ENCODE measurements at places on chromosomes 12 and 14.
A peak's percentile ranks its signal among the peaks of the same experiment; 100 is the strongest.

DNA sequence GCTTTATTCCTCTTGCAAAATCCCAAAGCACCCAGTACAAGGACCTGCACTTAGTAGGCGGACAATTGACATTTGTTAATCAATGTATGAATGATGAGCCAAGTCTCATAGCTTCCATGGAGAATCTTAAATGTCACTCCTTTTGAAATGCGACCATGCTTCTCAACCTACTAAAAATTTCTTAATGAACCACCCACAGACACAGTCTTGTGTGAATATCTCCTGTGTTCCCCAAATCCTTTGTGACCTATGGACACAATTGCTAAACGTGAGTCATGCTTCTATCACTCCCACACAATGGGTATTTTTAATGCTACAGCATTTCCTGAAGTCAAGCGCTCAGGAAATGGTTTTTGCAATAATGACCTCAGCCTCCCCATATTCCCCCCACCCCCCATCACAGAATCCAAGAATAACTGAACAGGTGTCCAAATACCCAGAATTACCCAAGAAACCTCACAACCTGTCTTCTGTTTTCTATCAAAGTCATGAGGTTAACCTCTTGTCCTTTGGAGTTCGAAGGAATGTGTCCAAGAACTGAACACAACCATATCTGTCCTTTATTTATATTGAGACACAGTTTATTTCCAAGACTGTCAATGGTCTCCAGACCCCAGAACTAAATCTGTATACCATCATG lies 163.6 kb upstream of the PLEKHG7 start:
- DNase-seq: peak; percentile 47

DNA sequence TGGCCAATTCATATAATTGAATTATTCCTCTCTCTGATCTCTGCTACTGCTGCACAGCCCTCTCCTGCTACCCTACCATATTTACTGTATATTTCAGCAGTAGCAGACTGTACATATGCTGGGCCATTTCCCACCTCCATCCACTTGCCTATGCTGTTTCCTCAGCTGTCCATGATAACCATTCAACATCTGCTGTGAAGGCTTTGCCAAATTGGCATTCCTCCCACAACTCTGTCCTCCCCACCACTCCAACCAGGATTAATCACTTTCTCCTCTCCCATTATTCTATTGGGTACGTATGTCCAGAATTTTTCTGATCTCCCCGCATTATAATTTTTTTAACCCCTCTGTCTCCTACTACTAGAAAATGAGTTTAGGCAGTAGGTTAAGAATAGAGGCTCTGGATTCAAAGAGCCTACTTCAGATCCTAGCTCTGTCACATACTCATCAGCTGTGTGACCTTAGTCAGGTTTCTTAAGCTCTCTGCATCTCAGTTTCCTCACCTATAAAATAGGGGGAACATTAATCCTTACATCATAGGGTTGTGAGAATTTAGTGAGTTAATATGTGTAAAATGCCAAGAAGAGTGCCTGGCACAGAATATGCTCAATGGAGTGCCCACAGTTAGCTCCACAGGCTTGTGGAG lies 123.3 kb downstream of the KICS2 start:
- DNase-seq: no peak

GRCh38 chr12:104414581-104415341 lies 42.0 kb upstream of the CHST11 start:
- no peak for DNase-seq

GRCh38 chr12:62248873-62249272 lies 11.3 kb upstream of the USP15 start:
- no peak for DNase-seq

DNA sequence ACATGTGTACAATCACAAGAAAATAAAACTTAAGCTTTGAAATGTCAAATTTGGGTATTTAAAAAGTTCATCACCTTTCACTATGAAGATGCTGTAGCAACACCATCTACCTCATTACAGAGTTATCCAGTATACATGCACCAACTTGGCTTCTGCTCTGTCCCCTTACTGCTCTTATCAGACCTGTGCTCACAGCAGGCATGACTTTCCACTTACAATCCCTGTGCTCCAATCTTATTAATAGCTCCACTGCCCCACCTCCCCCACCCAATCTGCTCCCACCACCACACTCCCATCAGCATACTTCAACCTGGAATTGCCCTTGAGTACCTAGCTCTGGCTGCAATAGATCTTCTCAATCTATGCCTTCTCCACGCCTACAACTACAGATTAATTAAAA lies 13.3 kb downstream of the GALC start:
- DNase-seq: no peak

GRCh38 chr12:123118497-123118896 lies 32.4 kb downstream of the PITPNM2 start:
- DNase-seq: no peak

DNA sequence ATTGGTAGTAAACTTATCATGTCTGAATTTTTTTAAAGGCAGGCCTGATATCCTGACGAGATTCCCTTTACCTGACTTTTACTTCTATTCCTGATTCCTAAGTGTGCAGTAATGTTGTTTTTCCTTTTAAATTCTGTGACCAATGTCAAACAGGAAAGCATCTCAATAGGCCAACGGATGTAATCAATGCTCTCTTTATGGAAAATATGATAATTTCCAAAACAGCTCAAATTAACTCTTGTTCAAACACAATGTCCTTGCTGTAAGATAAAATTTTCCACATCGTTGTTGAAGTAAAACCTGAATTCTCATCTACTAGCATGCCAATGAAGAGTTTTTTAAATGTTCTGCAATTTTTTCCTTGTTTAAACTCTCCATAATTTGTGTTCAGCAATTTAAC lies 8.0 kb upstream of the TAS2R31 start:
- no peak for DNase-seq

- no peak for DNase-seq
These were observed 32.6 kb upstream of the SLC38A4 start for GRCh38 chr12:46858368-46858767.

GRCh38 chr14:100073576-100074430 lies 8.6 kb downstream of the EVL start:
- no peak for DNase-seq

DNA sequence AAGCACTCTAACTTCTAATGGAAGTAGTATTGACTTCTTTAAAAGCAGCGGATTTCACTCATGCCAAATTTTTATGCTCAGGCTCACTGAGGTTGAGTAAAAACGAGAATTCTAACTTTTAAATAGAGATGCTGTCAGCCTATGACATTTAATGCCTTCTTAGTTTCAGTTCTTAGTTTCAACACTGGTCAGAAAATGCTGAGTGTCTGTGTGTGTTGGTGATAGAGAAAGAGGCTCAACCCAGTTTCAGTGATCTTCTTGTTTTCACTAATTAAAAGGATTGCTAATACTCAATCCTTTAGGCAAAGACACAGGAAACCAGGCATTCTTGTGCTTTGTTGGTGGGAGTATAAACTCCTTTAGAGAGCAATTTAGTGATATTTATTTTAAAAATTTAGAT lies 31.0 kb downstream of the PEBP1 start:
- DNase-seq: no peak

DNA sequence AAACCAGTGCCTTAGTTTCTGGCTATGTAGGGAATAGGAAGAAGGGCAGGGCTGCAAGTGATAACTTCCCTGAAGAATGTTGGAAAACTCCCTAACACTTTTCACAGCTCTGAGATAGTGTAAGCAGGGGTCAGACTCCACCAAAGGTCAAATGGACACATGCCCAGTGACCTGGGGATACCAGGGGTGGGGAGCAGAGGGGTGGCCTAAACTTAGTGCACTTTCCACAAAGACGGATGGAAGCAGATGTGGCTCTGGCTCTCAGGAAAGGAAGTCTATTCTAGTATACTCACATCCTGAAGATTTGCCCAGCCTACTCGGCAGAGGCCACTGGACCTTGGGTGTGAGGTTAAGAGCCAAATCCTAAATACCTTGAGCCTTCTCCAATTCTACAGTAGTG lies 285.8 kb downstream of the NUAK1 start:
- no peak for DNase-seq

- DNase-seq: no peak
These were observed 421.1 kb downstream of the DPF3 start for GRCh38 chr14:72472845-72473244.

DNA sequence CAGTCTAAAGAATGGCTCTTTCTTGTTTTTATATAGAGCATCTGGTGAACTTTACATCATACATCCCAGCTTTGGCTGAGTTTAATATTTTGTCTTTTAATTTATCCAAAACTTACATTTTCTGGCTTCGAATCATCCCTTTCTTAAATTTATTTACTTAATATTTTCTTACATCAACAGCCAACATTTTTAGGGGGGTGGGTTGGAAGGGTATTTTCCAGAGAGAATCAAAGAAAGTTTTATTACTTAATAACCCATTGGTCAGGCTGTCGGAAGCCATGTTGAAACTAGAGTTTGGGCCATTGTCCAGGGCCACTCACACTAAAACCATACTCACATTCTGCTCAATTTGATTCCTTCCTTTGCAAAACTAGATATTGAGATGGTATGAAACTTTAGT lies 220.2 kb downstream of the AEBP2 start:
- no peak for DNase-seq

GRCh38 chr12:15227004-15227679 lies 5.9 kb upstream of the RERG start:
- no peak for DNase-seq

DNA sequence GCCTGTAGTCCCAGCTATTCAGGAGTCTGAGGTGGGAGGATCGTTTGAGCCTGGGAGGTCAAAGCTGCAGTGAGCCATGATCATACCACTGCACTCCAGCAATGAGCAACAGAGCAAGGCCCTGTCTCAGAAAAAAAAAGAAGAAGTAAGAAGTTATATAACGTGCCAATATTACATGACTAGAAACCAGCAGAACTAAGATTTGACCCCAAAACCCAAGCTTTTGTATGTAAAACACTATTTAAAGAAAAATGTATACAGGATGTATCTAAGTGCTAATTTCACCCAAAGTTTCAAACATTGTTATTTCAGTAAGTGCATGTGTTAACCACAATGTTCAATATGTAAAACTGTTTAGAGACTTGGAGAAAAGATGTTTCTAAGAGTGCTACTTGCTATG lies 94.7 kb downstream of the SLC5A8 start:
- DNase-seq: no peak

- DNase-seq: no peak
These were observed 60.4 kb downstream of the PRMT8 start for GRCh38 chr12:3551386-3551785.
